Activated CD8-positive, alpha-beta T cell treated with anti-CD3 and anti-CD28 coated beads for 36 hours (primary cell): ENCODE measurements at places on chromosomes 4 and X.

- DNase-seq, result peak; percentile 57
- H3K4me1 ChIP-seq, result peaks cover 37% of the 10 kb centered on the region
- H3K27ac ChIP-seq, result peak overlapping the region; percentile 80
- H3K36me3 ChIP-seq, result peaks cover 55% of the 10 kb centered on the region
- no peak overlapping the region for H3K4me3 ChIP-seq
- H3K27me3 ChIP-seq, result no peaks in the 10 kb centered on the region
Measured at GRCh38 chrX:154775419-154776349, 13.0 kb downstream of the DKC1 start.

- H3K36me3 ChIP-seq, result no peaks in the 10 kb centered on the region
- H3K27me3 ChIP-seq, result no peaks in the 10 kb centered on the region
- no peak overlapping the region for H3K27ac ChIP-seq
- H3K4me3 ChIP-seq, result no peak overlapping the region
- H3K4me1 ChIP-seq, result no peaks in the 10 kb centered on the region
- no peak for DNase-seq
Measured at GRCh38 chr4:104205116-104205515, 289.6 kb downstream of the CXXC4 start.

DNA sequence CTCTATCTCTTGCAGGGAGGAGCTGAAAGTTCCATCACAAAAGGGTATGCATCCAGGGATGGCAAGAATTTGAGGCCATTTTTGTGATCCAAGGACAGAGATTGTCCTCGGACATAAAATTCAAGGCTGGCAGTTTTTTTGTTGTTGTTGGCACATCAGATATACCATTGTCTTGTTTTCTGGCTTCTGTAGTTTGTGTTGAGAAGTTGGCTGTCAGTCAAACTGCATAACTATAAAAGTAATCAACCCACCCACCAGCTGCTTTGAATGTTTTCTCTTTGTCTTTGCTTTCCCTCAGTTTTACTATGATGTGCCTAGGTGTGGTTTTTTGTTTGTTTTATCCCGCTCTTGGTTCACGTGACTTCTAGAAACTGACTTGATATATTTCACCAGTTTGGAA lies 21.6 kb upstream of the PDZD4 start:
- H3K36me3 ChIP-seq, result no peaks in the 10 kb centered on the region
- H3K27me3 ChIP-seq, result no peaks in the 10 kb centered on the region

- no peaks in the 10 kb centered on the region for H3K36me3 ChIP-seq
- DNase-seq, result no peak
- H3K4me1 ChIP-seq, result no peaks in the 10 kb centered on the region
- H3K4me3 ChIP-seq, result no peak overlapping the region
Measured at GRCh38 chr4:54973784-54974183, 151.6 kb downstream of the KDR start.

GRCh38 chr4:105569057-105569865 lies 16.8 kb downstream of the ARHGEF38 start:
- no peak overlapping the region for H3K4me3 ChIP-seq
- no peak overlapping the region for H3K27ac ChIP-seq
- H3K4me1 ChIP-seq, result no peaks in the 10 kb centered on the region
- no peaks in the 10 kb centered on the region for H3K36me3 ChIP-seq
- no peak for DNase-seq
- no peaks in the 10 kb centered on the region for H3K27me3 ChIP-seq
